ENCODE measurements at places on chromosomes 2 and 18.

GRCh38 chr2:173984866-173985604 lies 19.9 kb upstream of the SP3 start:
- DNase-seq, result no peak

DNA sequence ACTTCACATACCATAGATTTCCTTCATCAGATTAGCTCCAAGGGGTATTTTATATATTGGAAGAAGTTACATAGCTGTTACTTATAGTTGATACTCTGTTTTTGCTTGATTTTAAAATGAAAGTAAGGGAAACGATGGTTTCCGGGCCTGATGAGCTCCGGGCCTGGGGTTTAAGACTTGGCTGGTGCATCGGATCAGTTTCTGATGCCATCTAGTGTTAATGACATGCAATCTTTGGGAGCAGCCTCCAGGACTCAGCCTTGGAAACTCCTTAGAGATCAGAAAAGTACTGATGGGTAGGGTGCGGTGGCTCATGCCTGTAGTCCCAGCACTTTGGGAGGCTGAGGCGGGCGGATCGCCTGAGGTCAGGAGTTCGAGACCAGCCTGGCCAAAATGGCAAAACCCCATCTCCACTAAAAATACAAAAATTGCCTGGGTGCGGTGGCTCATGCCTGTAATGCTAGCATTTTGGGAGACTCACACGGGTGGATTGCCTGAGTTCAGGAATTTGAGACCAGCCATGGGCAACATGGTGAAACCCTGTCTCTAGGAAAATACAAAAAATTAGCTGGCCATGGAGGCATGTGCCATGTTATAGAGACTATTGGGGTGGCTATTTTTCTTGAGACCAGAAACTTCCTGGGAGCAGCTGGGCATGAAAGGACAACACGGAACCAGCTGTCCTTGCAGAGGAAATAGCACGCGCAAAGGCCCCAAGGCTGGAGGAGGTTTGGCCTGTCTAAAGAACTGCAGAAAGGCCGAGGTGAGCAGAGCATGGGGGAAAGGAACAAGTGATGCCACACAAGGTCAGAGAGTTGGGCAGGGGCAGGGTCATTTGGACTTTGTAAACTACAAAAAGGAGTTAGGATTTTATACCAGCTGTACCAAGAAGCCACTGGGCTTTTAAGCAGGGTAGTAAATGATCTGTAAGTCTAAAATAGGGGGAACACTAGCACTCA lies 46.9 kb upstream of the CNOT11 start:
- no peak for DNase-seq

DNA sequence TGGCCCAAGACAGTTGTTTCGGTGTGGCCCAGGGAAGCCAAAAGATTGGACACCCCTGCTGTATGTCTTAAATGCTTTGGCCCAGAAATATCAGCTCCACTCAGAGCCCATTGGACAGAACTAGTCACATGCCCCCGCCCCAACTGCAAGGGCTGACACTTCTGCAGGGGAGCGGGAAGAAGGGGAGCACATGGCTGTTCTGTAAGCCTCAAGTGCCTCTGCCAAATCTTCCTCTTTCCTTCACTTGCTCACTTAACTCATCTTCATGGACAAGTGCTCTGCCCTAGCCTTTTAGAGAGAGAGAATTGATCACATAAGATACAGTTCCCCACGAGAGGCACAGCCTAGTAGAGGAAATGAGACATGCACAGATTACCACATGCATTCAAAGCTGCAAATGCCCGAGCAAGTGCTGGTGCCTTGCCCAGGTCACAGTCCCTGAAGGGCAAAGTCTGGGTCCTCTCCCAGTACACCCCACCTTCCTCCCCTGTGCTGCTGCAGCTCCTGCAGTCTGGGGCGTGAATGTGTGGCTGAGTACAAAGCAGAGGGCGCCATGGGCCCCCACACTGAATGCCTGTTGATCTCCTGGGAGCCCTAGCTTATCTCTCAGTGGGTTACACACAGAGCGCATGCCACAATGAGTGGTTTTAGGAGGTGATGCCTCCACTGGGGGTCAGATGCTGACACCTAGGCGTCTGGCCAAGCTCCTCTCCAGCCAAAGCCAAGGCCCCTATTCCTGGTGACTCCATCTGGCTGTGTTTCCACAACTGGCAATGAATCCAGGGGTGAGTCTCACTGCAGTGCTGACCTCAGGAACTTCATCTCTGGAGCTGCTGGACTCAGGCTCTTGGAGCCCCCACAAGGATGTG lies 135.3 kb downstream of the CTIF start:
- DNase-seq, result no peak

- no peak for DNase-seq
Measured at GRCh38 chr2:1556776-1557466, 143.7 kb downstream of the TPO start.

DNA sequence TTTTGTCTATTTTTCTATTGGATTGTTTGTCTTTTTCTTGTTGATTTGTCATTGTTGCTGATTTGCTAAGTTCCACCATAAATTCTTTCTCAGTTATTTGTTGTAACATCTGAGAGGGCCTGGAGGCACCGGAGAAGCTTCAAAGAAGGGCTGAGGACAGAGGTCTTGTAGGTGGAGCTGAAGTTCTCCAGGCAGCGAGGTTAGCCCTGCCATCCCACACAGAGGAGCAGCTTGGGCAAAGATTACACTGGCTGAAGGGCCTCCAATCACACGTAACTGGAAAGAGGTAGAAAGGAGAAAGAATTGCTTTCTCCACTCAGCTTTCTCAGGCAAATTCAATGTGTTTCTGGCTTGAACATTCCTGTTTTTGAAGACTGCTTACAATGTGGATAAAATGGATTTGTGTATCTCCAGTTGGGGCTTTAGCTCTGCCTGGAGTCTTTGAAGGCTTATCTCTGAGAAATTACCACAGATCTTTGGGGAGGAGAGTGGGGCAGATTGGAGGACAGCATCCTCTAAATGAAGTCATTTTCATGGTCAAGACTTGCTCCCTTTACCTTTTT lies 21.1 kb upstream of the EMILIN2 start:
- no peak for DNase-seq

DNA sequence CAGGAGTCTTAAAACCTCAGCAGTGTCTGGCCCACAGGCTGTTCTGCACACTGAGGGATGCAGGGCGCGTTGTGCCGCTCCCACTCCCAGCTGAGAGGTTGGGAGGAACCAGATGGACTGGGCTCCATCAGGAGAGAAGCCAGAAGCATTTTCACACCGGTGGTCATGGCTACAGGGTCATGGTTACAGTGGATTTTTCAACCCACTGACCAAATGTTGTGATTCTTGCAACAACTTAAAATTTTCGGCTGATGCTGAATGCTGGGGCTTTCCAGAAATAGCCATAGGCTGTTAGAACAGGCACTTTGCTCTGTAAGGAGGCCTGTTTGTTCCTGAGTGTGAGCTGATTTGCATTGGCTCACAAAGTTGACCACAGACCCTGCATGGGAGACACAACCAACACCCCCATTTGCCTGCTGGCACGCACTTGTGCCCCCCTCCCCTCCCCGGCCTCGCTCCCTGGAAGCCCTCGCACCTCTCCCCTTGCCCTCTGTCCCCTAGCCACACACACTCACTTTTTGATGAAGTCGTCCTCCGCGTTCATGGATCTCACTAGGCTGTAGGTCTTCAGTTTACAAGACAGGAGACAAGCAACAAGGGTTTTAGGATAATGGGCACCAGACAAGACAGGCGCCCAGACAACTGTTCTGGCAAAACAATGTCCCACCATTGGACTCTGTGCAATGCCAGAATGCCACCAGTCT lies 3.4 kb downstream of the LPIN1 start:
- DNase-seq, result no peak

DNA sequence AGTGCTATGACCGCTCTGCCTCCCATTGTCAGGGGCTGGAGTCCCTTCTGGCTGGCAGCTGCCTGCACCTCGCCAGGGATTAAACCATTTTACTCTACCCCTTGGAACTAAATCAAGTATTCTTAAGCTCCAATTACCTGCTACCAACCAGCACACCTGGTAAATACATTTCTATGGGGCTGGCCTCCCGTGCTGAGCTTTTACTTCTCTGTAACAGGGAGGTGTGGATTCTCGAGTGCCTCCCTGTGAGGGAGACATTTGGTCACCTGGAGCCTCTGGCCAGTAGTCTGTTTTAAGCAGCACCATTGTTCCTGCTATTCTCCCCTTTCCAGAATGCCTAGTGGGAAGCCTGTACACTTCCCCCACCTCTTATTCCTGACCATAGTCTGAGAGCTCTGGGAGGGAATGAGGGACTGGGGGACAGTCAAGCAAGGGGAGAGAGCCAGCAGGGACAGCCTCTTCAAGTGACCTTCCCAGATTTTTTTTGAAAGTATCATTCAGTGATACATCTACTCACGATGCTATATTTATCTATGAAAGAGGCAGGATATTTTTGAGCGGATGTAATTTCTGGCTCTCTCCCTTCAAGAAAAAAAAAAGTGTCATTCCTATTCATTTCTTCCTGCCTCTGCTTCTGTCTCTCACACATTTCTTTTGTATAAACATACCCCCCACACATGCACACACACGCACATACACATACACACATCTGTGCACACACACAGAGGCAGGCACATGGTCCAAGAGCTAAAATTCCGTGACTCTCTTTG lies 112.8 kb downstream of the CAPN13 start:
- DNase-seq, result no peak

GRCh38 chr18:75429975-75430374 lies 2.5 kb upstream of the SMIM21 start:
- DNase-seq, result no peak

GRCh38 chr18:44321868-44322590 lies 358.7 kb upstream of the SETBP1 start:
- no peak for DNase-seq

- DNase-seq, result no peak
Measured at GRCh38 chr2:160110674-160111239, 48.3 kb upstream of the PLA2R1 start.

All from epithelial cell of prostate (primary cell).